ENCODE measurements at places on chromosomes 6 and 20. TPM values are rescaled to one million over a fixed set of nuclear protein-coding genes. Genes with fewer than 3 reads are reported as not detected.

SMOC2 gene
- 78.4 TPM for total RNA-seq

ALDH8A1 gene
- 0.87 TPM for total RNA-seq

FABP7 gene
- total RNA-seq, result not detected

IPCEF1 gene
- 3.6 TPM for total RNA-seq

RIN2 gene
- total RNA-seq, result 16.0 TPM

DEF6 gene
- total RNA-seq, result 13.1 TPM

AIF1 gene
- 2.9 TPM for total RNA-seq

NOTCH4 gene
- total RNA-seq, result 26.9 TPM

RNF39 gene
- total RNA-seq, result 3.5 TPM

ZKSCAN8 gene
- total RNA-seq, result 34.1 TPM

LPIN3 gene
- total RNA-seq, result 13.6 TPM

SDHAF4 gene
- 7.6 TPM for total RNA-seq

TAAR8 gene
- not detected for total RNA-seq

ADGRF1 gene
- total RNA-seq, result 2.4 TPM

POM121L2 gene
- 4.2 TPM for total RNA-seq

PHACTR3 gene
- total RNA-seq, result 0.94 TPM

FNDC1 gene
- 1.7 TPM for total RNA-seq

GJA10 gene
- not detected for total RNA-seq

DSP gene
- total RNA-seq, result 4.1 TPM
